ENCODE measurements at places on chromosomes 1 and 21.

DNA sequence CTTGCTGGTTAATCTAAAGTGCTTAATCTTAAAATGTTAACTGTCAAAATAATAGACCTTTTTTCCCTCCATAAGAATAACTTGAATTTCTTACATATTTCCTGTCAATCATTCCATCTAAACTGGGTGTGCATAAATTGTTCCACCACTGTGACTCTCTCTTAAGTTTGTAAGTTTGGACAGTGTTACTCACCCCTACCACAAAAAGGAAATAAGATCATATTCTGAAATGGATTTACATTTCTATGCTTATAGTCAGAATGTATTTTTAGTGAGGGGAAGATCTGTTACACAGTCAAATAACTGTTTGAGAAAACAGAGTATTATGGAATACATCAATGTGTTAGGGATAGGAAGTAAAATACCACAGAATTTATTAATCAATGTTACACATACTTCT lies 109.6 kb upstream of the DPYD start:
- DNase-seq: no peak

- DNase-seq: no peak
Observed at GRCh38 chr1:113040041-113040440, 33.0 kb upstream of the LRIG2 start.

- DNase-seq: no peak
Observed at GRCh38 chr1:36306210-36306901, at the start of gene SH3D21. Gene SH3D21, plus strand, starts transcription at chr1:36306368. Its CDS starts 53 bp downstream, at chr1:36306421.

GRCh38 chr21:46111193-46111571 lies 13.3 kb downstream of the COL6A2 start:
- no peak for DNase-seq

DNA sequence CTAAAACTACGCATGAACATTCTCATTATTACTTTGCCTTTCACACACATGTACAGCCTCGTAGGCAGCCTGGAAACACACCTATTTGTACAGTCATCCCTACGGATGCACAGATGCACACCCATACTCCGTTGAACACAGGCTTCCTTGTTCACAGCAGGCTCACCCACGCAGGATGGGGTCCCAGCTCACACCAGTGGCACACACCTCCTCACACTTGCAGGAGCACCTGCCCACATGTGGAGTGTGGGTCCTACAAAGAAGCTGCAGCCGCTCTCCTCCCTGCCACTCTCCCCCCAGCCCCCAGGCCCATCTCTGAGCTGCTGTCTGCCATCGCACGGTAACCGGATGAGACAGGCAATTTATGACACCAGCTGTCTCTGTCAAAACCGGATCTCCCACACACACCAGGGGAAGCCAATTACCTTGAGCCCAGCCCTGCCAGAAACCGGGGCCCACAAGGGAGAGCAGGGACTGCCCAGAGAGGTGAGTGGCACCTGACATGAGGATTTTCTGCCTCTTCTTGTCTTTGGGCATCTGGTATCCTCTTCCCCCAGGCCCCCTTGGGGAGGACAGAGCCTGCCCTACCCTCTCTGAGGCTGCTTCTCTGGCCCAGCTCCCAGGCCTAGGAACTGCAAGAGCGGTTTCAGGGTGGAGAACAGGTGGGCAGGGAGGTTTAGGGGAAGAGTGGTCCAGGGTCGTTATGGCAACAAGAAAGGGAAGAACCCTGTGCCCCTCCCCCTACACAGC lies 175.4 kb downstream of the IGSF21 start:
- DNase-seq: no peak

GRCh38 chr1:234836045-234836681 lies 226.2 kb upstream of the IRF2BP2 start:
- DNase-seq: no peak

- DNase-seq: no peak
Observed at GRCh38 chr1:218669431-218669830, 324.3 kb downstream of the TGFB2 start.

- DNase-seq: no peak
Observed at GRCh38 chr1:105337420-105337819, 1587.7 kb downstream of the AMY1C start.

DNA sequence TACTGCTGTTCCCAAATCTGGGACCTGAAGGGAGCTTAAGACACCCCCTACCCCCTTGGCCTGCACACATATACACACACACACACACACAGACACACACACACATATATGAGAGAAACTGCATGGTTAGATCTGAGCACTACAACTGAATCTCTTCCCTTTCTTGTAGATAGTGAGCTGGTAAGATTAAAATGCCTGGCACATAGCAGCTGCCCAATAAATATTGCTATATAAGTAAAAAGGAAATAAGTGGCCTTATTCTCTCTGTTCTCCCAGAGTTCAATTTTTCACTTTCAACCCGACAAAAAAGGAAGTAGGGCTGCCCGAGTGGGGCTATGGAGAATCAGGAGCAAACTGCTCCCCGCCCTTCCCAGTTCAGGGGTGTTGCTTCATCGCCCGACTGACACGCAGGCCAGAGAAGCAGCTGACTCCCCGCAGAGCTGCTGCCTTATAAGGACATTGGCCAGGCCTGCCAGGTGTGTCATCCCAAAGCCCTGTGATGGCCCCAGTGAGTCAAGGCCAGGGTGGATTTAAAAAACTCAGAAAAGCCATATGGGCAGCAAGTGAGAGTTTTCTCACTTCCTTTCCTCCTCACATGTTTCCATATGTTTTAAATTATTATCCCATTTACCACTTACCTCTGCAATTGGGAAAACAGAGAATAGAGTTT lies 106.5 kb upstream of the SLC44A3 start:
- DNase-seq: peak; percentile 38

GRCh38 chr1:237570530-237570929 lies 320.2 kb downstream of the ZP4 start:
- no peak for DNase-seq

DNA sequence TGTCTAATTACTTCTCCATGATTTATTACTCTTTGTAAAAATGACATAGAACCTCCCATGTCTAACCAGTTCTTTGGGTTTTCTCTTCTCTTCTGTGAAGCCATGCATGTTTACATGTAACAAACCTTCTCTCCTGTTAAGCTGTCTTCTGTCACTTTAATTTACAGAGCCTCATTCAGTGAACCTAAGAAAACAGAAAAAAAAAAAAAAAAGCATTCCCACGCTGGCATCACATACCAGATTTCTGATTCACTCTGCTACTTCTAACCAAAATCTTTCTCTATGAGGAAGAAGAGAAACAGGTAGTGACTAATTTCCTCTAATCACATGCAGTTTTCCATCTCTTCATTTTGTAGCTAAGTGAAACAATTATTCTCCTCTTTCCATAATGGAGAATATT lies 141.4 kb upstream of the CXADR start:
- DNase-seq: no peak

- DNase-seq: no peak
Observed at GRCh38 chr1:234488054-234489006, 9.4 kb upstream of the TARBP1 start.

DNA sequence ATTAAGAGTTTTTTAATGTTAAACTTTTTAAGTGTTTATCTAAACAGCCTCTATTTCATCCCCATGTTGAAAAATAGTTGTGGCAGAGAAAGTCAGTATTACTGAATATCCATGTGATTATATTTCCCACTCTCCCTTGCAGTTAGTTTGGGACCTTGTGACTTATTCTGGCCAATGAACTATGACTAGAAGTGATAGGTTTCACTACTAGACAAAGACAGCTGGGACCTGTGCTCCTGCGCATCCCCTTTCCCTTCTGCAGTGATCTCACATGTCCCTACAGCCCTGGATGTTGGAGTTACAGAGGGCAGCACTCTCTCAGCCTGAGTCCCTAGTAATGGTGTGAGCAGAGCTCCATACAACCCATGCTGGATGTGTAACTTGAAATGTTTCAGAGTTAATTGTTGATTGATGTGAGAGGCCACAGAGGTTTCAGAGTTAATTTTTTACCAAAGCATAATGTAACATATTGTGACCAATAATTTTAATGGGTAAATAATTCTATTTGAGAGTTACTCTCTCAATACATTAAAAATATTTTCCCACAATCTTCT lies 18.7 kb upstream of the SAMD13 start:
- DNase-seq: no peak

- no peak for DNase-seq
Observed at GRCh38 chr1:12150456-12151200, 16.2 kb upstream of the TNFRSF1B start.

DNA sequence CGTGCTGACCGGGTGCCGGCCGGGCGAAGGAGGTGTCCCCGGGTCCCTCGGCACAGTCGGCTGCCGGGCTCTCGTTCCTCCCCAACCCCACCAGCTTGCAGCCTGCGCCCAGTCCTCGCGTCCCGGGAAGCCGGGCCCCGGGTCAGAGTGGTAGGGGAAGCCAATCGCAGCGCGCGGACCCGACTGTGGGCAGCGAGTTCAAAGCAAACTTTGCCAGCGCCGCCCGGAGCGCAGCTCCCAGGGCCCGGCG lies 328 bp downstream of the MYCL start:
- DNase-seq: no peak

DNA sequence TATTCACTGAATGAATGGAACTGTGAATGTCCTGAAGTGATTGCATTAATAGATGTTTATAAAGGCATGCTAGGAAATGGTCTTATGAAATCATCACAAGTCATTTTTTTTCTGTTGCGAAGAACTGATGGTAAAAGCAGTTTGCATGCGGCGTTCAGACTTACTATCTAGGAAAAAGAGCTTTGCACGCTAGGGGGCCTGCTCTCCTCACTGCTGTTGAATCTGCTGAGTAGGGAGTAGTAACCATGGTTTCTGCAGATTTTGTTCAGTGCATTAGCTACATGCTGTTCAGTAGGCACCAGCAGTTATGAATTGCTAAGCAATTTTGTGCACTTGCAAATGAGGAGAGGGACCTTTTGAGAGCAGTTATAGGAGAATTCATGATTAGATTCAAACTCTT lies 57.9 kb downstream of the CENPF start:
- DNase-seq: peak; percentile 4
